ENCODE measurements at places on chromosomes 2 and 18.

DNA sequence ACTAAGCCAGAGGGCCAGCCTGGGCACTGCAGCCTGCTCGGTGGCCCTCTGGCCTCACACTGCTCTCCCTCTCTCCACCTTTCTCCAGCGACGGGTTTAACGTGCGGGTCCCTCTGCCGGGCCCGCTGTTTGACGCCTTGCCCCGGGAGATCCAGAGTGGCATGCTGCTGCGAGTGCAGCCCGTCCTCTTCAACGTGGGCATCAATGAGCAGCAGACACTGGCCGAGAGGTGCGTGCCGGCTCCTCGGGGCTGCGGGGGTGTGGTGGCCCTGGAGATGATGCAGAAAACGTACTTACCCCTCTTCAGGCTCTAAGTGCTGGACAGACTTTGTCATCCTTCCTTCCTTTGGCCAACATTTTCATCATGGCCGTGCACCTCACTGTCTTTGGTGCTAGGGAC lies 42.4 kb downstream of the COA5 start:
- no peak for DNase-seq

GRCh38 chr2:3493615-3494007 lies 25.7 kb downstream of the ADI1 start:
- DNase-seq = no peak

DNA sequence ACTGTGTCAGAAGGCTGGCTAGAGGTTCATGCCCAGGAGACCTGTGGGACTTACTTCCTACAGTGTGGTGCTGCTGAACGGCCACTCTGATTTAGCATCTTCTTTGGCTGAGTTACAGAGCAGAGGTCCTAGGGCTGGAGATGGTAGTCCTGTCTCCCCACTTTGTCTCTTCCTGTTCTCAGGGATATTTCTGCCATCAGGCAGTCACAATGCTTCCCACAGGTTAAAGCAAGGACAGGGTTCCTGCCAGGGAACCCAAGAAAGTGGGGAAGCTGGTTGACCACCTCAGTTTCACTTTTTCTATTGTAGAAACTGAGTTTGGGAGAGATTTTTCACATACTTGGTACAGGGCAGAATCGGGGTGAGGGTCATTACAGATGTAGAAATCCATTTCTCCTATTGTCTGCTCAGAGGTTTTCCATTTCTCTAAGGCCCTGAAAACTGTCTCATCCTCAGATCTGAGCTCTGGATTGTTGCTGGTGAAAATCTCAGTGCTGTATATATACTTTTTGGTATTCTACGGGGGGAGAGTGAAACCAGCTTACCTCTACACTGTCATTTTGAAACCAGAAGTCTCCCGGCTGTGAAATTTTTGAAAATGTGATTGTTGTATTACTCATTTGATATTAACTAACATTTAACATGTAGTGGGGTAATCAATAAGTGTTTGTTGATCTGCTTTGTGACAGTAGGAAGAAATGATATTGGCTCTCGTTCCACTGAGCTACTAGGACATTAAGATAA lies 37.0 kb upstream of the MEP1B start:
- no peak for DNase-seq

DNA sequence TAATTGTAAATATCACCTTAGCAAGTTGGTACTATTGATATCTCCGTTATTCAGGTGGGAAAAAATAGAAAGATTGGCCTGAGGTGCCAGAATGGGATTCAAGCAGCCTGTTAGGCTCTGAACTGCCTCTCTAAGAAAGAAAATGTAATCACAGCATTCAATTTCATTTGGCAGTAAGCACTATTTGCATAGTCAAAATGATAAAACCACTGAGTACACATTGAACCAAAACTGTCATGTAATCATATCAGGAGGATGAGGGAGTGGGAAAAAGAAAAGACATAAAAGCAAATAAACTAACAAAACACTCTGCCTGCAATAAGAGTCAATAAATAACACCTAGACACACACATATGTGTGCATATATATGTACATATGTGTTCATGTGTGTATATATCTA lies 103.9 kb upstream of the TACR1 start:
- no peak for DNase-seq

- DNase-seq = no peak
These were observed 90.6 kb upstream of the MBOAT2 start for GRCh38 chr2:9094117-9094516.

DNA sequence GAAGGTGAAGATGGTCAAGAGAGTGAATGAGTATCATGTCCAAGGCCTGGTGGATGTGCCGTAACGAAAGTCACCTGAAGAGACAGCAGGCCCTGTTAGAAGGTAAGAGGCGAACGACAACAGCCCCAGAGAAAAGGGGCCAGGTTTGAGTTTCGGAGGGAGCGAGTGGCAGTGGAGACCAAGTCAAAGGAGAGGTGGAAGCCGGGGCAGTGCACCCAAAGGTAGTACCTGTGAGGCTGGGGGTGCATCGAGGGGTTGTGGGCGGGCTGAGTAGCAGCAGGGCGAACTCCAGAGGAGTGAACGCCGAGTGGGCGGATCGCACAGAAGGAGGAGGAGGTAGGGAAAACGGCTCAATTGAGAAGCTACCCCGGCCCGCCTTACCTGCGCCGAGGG lies 358 bp downstream of the USP37 start:
- DNase-seq = no peak

Data from stimulated activated CD4-positive, alpha-beta T cell treated with anti-CD3 and anti-CD28 coated beads, TNF-alpha, amount 100 ng/mL, for 4 hours (primary cell).